ENCODE measurements at places on chromosomes 16 and 17. TPM values are rescaled to one million over a fixed set of nuclear protein-coding genes. Genes with fewer than 3 reads are reported as not detected.
A peak's percentile ranks its signal among the peaks of the same experiment; 100 is the strongest.

GRCh38 chr17:82909322-82909904 lies 69.6 kb upstream of the ZNF750 start:
- DNase-seq: no peak

- no peak for DNase-seq
Measured at GRCh38 chr16:73054813-73055482, 7.0 kb upstream of the ZFHX3 start.

GRCh38 chr17:72421128-72422092 lies 300.6 kb downstream of the SOX9 start:
- peak; percentile 97 for DNase-seq

GRCh38 chr17:31499771-31500554 lies 108.5 kb downstream of the RAB11FIP4 start:
- DNase-seq: peak; percentile 77

GRCh38 chr16:79607587-79607986 lies 7.0 kb upstream of the MAF start:
- DNase-seq: peak; percentile 68

GRCh38 chr17:55291114-55291507 lies 26.4 kb downstream of the HLF start:
- no peak for DNase-seq

DNA sequence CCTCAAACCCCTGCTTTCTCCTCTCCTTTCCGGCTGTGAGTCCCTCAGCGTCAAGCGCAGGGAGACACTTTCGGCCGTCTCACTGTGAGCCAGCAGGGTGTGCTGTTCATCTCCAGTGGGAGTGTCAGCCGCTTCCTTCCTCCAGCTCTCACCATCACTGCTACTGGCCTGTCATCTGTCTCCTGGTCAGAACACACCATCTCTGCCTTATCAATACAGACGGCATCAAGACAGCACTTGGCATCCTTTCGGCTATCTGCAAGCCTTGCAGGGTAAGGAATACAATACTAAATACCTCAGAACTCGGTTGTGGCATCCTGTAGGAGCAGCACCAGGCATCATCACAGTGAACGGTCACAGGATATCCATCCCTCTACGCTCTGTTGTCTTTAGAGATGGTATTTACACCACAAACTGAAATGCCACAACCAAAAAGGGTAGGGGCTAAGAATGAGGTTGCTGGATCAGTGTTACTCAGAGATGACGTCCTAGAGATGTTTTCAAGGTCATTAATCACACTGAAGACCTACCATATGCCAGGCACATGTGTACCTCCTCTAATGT lies 20.7 kb upstream of the CMTM4 start:
- DNase-seq: peak; percentile 35

DNA sequence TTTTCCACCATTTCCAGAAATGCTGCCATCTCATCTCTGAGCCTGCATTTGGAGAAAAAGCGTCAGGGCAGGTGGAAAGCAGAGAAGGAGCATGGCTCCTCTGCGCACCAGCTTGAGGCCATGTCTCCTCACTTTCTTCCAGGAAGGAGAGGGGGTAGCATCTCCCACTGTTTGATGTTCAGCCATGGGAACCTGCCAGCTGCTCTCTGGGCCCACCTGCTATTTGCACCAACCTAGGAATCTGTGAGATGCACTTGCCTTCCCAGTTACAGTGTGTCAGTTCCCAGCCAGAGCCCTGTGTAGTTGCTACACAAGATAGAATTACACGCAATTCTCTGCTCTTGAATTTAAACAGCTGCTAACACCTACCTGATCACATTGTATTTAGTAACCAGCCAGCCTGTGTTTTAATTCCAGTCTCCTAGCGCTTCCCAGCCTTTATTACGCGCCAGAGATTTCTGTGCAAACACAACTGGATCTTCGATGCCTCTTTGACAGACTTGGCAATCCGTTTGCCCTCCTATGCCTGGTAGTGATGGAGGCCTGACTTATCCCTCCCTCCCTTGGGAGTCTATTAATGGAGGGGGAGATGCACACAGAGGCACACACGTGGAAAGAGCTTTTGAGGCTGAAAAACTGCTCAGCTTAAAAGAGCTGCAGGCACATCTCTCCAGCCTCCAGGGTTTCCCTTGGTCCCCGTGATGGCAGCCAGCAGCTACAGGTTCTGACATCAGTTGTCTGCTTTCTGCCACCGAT lies 98.1 kb upstream of the SEC14L1 start:
- DNase-seq: no peak

DNA sequence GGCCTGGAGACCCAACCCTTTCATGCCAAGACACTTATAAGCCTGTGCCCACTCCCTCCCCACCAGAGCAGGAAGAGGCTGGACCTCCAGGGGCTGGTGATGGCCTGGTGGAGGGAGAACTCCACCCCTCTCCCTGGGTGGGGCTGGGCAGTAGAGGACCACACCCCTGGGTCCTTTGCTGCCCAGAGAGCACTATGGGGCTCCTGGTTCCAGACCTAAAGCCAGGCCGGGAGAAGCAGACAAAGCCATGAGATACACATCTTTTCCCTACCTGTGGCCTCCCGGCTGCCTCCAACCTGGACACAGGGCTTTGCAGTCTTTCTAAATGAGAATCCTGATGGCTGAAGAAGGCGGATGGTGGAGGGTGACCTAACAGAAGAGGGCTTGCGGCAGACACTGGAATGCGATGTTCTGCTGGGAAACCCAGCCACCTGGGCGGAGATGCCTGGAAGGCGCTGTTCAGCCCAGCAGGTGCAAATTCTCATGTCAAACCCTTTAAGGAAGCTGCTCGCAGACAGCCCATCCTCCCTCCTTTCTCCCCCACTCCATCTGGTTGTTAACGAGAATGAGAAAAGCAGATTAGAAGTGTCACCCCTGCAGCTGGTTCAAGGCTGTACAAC lies 43.9 kb upstream of the KIFC3 start:
- no peak for DNase-seq

DNA sequence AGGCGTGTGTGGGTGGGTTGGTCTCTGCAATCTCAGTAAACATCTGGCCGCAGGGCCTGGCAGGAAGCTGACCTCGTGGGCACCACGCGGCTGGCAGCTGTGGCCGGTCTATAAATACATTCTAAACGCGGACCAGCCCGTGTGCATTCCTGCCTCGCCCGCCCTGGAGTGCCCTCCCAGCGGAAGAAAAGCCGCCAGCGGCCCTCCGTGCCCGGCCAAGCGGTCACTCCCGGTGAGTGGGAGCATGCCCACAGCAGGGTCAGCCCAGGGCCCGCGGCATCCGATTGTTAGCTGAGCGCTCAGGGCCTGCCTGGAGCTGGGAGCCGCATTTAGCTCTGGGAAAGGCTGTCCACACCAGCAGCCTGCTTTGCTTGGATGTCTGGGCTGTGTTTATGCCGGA lies 10.3 kb downstream of the ZNF469 start:
- no peak for DNase-seq

DNA sequence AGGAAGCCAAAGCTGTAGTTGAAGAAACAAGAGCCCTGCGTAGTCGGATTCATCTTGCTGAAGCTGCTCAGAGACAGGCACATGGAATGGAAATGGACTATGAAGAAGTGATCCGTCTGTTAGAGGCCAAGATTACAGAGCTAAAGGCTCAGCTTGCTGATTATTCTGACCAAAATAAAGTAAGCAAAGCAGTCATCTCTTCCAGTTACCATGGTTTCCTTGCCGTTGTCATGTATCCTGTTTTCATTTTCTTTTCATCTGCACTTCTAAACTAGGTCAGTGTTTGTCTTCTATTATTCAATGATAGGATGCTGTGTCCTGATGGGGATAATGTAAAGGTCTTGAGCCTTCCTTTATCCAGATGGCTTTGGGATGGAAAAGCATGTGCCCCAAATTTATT lies 104.3 kb downstream of the STXBP4 start:
- DNase-seq: no peak

DNA sequence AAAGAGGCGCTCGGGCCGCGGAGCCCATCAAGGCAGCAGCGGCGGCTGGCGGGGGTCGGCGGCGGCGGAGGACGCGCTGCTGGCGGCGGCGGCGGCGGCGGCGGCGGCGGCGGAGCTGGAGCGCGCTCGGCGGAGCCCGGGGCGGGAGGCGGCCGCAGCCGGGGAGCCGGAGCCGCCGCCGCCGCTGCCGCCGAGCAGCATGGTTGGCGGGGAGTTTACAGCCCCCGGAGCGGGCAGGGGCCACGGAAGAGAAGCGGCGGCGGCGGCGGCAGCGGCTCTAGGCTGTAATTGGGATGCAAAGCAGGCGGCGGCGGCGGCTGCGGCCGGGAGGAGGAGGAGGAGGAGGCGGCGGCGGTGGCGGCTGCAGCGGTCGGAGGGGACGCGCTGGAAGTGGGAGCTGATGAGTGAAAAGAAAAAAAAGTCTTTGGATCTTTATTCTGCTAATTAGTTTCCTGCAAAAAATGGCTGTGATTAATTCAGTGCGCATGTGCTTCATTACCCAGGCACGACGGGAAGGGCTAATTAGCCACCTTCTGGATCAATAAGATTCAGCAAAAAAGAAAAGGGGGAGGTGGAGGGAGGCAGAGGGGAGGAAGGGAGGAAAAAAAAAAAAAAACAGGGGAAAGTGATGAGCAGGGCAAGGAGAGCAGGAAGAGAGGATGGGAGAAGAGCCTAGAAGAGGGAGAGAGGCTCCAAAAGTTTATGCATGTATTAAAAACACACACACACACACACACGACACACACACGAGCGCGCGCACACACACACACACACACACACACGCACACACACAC lies 10.9 kb upstream of the ZFHX3 start:
- DNase-seq: peak; percentile 56

GRCh38 chr16:87854053-87854906 lies 15.0 kb downstream of the SLC7A5 start:
- peak; percentile 42 for DNase-seq

DNA sequence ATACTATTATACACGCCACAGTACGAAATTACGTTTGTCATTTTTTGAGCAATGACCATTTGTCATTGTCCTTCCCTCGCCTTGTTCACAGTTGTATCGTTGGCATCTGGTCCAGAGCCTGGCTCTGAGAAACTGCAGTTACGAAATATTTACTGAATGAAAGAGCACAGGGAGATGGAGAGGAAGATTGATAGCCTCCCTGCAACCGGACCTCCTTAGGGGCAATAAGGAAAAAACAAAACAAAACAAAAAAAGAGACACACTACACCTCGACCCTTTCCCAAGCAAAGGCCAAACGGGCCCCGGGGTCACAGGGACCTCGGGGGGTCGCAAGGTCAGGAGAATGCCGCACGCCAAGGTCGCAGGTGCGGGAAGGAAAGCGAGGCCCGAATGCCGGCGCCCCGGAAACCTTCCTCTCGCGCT lies 857 bp downstream of the GOT2 start:
- DNase-seq: no peak

The TBC1D3I gene
- not detected for total RNA-seq

The CDH3 gene
- total RNA-seq: under 0.01 TPM

The TBX21 gene
- total RNA-seq: 0.06 TPM

The ANKRD40CL gene
- not detected for total RNA-seq

The C17orf67 gene
- total RNA-seq: not detected

The CCL4L2 gene
- total RNA-seq: 0.63 TPM

The IL17C gene
- not detected for total RNA-seq

Measured in Daoy (cell line).